ENCODE measurements at places on chromosomes 13 and 19. TPM values are rescaled to one million over a fixed set of nuclear protein-coding genes. Genes with fewer than 3 reads are reported as not detected.

IQCN gene
- 0.58 TPM for total RNA-seq

MBD3L2 gene
- not detected for total RNA-seq

ZNF667 gene
- total RNA-seq = not detected

NFKBIB gene
- 122 TPM for total RNA-seq

TECR gene
- 179 TPM for total RNA-seq

ZNF562 gene
- total RNA-seq = 5.2 TPM

OR7A17 gene
- not detected for total RNA-seq

SHD gene
- not detected for total RNA-seq

GSX1 gene
- not detected for total RNA-seq

ZNF177 gene
- 0.44 TPM for total RNA-seq

SLC46A3 gene
- total RNA-seq = 2.1 TPM

LIM2 gene
- not detected for total RNA-seq

KIR3DL1 gene
- total RNA-seq = not detected

All from A549 treated with Hydrocortisone at 1 μM for 4 hours (cell line).